Kidney (tissue), 22 donors: ENCODE measurements at places on chromosomes 11 and 22. TPM values are rescaled to one million over a fixed set of nuclear protein-coding genes. Genes with fewer than 3 reads are reported as not detected.

The DUSP18 gene
- 3.6 TPM for polyA plus RNA-seq

The LRRC75B gene
- 23.4 TPM for polyA plus RNA-seq

DNA sequence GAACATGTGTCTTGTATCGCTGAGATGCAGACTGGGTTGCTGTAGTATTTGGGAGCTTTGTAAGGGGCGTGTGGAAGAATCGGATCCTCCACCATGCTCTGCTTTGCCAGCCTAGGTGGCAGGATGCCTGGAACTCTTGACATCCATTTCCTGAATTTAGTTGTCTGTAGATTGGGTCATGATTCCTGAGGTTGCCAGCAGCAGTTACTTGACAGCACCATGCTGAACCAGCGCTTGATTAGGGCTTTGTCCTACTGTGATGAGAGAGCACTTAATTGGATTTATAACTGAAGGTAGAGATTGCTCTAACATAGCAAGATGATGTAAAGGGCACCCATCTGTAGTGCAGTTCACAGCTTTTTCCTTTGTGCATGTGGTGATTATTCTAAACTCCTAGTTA is 75.6 kb upstream of the HORMAD2 start:
- H3K4me1 ChIP-seq, result no peaks in the 10 kb centered on the region
- no peak overlapping the region for H3K4me3 ChIP-seq
- peaks cover 39% of the 10 kb centered on the region for H3K36me3 ChIP-seq
- H3K27ac ChIP-seq, result no peak overlapping the region
- no peaks in the 10 kb centered on the region for H3K27me3 ChIP-seq

The LYVE1 gene
- polyA plus RNA-seq, result 10.0 TPM

GRCh38 chr11:128022007-128022368 is 565.4 kb downstream of the ETS1 start:
- no peaks in the 10 kb centered on the region for H3K4me1 ChIP-seq
- no peak for DNase-seq
- no peaks in the 10 kb centered on the region for H3K27me3 ChIP-seq
- H3K36me3 ChIP-seq, result no peaks in the 10 kb centered on the region
